ENCODE measurements at places on chromosomes 4 and X.

- DNase-seq = no peak
Observed at GRCh38 chrX:151921866-151922265, 9.2 kb downstream of the MAGEA4 start.

DNA sequence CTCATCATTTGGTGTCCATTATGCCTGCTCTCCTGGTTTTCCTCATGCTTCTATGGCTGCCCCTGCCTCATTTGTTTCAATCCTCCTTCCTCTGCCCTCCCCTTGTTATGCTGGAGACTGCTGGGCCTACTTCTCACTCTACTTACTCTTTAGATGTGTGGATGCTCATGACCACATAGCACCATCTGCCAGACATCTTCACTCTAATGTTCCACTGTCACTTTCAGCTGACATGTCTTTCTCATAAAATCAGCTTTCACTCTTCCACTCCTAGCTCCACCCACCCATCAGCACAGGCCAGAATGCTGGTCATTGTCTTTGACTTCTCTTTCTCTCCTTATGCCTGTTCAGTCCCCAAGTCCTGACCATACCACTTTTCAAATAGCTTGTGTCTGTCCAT lies 86.8 kb downstream of the REPS2 start:
- no peak for DNase-seq

DNA sequence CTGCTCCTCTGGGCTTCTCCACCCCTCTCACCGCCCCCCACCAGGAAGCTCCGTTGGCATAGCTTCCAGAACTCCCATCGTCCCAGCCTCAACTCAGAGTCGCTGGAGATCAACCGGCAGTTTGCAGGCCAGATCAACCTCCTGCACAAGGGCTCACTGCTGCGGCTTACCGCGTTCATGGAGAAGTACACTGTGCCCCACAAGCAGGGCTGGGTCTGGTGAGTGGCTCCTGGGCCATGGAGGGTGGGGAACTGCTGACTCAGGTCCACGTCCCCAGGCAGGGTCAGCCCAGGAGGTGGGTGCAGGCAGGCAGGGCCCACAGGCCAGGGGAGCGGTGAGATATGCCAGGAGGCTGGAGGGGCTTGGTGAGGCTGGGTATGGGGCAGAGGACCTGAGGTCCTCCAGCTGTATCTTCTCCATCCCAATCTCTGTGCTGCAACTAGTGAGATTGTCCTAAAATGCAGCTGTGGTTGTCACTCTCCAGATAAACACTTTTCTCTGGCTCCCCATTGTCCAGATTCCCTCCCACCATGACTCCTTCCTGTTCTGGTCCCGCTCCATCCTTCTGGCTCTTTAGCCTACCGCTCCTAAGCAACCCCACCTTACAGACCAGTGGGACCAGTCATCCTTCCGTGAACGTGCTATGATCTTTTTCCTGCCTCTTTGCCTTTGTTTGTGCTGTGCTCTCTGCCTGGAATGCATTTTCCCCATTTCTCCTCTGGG lies 71.9 kb downstream of the STARD8 start:
- DNase-seq = no peak

DNA sequence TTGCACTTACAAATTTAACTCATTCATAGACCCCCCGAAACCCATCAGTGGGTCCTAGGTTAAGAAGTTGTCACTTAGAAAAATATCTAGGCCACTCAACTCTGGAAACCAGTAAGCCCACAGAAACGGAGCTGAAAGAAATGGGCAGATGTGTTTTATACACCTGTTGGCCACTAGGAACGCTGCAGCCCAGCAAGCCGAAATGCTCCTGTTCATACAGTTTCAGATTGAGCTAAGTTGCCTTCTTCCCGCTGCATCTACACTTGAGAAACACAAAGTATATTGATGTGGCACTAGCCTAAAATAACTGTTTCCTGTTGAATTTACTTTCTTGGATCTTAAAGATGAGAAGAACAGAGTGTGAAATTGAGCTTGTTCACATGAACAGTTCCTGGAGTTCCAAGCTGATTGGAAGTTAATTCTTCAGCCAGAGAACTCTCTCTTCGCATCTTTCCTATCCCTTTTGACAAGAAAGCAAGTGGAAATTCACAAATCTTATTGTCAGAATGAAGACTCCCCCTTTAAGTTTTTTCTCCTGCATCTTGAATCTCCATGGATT lies 174.1 kb downstream of the RBMX2 start:
- DNase-seq = no peak

DNA sequence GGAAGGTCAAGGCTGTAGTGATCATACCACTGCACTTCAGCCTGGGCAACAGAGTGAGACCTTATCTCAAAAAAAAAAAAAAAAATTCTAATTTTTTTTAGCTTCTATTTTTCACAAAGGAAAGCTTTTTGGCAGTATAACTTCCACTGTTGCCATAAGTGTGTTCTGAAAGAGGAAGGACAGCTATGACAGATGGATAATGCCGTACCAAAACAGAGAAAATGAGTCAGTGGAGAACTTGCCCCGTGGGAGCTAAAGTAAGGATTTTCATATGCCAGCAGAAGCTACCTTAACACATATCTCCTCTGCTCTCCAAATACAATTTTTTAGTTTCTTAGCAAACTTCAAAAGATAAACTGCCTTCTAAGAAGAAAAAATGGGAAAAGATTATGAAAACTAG lies 43.7 kb downstream of the RPS3A start:
- no peak for DNase-seq

DNA sequence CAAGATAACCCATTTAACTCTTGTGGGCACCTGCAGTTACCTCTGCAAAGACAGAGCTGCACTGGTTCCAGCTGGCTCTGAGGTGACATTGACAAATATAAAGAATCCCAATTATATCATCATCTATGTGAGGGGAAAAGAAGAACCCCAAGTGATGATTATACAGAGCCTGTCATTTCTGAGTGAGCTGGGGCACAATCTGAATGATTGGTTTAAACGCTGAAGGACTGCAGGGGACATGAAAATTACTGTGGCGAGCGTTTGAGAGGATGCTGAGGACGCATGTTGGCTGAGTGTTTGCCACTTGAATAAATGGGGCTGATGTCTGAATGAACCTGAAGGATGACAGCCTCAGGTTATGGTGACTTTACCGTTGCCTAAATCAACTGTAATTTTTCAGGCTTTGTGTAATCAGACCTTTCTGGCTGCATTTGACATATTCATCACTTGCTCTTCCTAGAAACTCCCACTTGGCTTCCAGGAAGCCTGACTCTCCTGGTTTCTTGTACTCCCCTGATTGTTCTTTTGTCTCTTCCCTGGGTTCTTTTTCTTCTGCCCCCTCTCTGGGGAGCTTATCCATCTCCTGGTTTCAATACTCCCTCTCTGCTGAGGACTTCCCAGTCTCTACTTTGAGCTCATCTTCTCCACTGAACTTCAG lies 4.1 kb upstream of the HSD17B10 start:
- DNase-seq = no peak
